ENCODE measurements at places on chromosomes 2 and 18.

DNA sequence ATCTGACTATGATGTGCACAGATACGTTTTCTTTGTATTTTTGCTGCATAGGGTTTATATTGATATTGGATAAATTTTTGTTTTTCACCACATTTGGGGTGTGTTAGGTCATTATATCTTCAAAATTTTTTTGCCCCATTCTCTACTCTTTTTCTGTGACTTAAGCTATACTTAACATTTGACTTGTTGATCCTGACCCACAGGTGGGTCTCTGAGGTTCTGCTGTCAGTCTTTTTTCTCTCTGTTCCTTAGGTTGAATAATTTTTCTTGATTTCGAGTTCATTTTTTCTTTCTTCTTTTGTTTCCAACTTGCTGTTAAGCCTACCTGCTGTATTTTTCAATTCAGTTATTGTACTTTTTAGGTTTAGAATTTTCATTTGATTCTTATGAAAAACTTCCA lies 12.1 kb downstream of the RAB3GAP1 start:
- DNase-seq, result no peak

DNA sequence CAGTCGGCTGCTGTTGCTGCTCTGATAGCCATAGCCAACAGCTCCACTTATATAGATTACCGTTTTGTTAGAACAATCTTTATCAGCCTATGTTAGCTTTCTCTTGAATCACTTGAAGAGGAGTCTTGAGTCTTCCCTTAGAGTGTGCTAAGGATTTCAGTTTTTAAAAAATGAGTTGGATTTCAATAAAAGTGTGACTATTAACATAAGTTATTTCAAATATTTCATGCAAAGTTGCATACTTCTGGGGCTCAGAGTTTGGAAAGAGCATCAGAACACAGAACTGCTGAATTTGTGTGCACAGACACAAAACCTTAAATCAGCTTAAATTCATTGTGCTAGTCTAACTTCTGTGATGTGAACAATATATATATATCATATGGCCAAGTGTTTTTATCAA lies 174.7 kb downstream of the MTX2 start:
- no peak for DNase-seq

- no peak for DNase-seq
Observed at GRCh38 chr2:177244244-177244771, 20.2 kb downstream of the NFE2L2 start.

- DNase-seq, result no peak
Observed at GRCh38 chr18:22045221-22045918, 124.0 kb upstream of the GATA6 start.

GRCh38 chr18:36527740-36528455 lies 230.4 kb downstream of the FHOD3 start:
- no peak for DNase-seq

DNA sequence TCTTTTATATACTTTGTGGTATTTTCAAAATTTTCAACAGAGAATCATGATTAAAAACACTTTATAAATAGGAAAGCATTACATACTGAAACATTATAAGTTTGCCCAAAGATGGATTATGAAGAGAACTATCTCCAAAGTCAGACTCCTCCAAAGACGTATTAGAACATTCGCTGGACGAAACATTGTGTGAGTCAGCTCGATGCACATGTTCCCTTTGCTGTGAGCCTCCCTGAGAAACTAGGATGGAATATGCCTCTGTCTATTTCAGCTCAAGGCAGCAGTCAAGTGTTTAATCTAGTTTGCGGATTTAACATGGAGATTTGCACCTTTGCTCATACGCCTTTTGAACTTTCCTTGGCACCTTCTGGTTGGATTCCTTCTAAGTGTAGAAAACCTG lies 92.2 kb upstream of the NCKAP5 start:
- no peak for DNase-seq

- DNase-seq, result no peak
Observed at GRCh38 chr2:205878999-205879762, 196.9 kb downstream of the NRP2 start.

GRCh38 chr18:12515550-12515949 lies 107.8 kb downstream of the PRELID3A start:
- no peak for DNase-seq

- DNase-seq, result no peak
Observed at GRCh38 chr2:142280831-142281230, 150.0 kb upstream of the LRP1B start.

GRCh38 chr2:12514631-12515437 lies 201.9 kb upstream of the TRIB2 start:
- no peak for DNase-seq

- no peak for DNase-seq
Observed at GRCh38 chr2:127020536-127020935, 86.4 kb downstream of the BIN1 start.

GRCh38 chr2:62933398-62933917 lies 117.2 kb upstream of the OTX1 start:
- DNase-seq, result no peak

All from hippocampal formation (tissue), 2 donors.